ENCODE measurements at places on chromosomes 13 and 19.
A peak's percentile ranks its signal among the peaks of the same experiment; 100 is the strongest.

GRCh38 chr19:5123646-5124045 is 154.7 kb downstream of the KDM4B start:
- no peak for DNase-seq

GRCh38 chr19:34501339-34502320 is 20.1 kb downstream of the WTIP start:
- peak; percentile 56 for DNase-seq

GRCh38 chr19:33375156-33375836 is 1.8 kb downstream of the CEBPG start:
- no peak for DNase-seq

- no peak for DNase-seq
Measured at GRCh38 chr19:13103581-13104359, 1.1 kb upstream of the LYL1 start.

DNA sequence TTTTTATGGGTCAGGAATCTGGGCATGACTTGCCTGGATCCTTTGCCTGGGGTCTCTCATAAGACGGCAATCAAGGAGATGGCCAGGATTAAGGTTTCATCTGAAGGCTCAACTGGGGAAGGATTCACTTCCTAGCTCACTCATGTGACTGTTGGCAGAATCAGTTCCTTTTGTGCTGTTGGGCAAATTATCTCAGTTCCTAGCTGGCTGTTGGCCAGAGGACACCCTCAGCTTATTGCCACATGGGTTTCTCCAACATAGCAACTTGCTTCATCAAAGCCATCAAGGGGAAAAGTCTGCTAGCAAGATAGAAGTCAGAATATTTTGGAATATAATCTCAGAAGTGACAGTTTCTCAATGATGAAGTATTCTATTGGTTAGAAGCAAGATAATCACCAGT is 12.2 kb upstream of the EVI5L start:
- no peak for DNase-seq

DNA sequence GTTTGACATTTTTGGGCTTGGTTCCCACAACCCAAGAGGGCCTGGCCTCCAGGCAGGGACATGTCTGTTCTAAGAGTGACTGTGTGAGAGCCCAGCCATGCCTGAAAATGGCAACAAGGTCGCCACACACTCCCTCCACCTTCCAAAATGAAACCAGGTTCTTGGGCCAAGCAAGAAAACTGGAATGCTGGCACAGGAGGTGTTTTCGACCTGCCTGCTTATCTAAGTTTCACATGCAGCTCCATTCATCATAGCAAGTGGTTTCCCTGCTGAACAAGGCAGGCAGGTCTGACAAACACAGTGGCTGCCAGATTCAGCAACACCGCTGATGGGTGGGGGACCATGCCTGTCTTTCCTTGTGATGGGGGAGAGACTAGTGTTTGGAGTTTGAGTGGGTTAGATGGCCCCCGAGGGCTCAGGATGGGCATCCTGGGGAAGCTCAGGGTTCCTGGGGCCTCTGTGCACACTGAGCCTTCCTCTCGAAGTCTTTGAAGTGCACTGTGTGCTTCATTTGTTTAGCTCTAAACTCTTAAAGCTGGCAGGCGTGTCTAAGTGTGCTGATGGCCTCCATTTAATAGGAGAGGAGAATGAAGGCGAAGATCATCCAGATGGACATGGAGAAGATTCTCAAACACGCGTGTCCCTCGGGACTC is 17.9 kb upstream of the GAS6 start:
- DNase-seq, result no peak

GRCh38 chr13:29817604-29818378 is 32.6 kb downstream of the UBL3 start:
- no peak for DNase-seq

- no peak for DNase-seq
Measured at GRCh38 chr13:60230593-60230992, 66.9 kb upstream of the DIAPH3 start.

DNA sequence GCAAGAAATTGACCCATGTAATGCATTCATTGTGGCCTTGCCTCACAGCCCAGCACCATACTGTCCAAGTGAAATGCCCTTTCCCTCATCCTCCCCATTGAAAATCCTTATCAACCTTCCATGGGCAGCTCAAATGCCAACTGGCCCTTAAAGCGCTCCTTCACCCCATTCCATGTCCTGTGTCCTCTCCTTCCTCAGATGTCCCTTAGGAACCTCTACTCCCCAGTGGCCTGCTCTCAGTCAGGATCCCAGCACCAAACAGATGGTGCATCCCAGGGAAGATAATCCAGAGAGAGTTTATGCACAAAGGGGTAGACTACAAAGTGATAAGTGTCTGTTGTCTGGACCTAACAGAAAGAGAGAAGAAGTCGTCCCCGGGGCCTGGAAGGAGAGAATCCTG is 407.4 kb upstream of the ZNF507 start:
- no peak for DNase-seq

- DNase-seq, result no peak
Measured at GRCh38 chr13:66128201-66128600, 1101.9 kb downstream of the PCDH9 start.

GRCh38 chr13:52161181-52161646 is 1.8 kb upstream of the NEK3 start:
- DNase-seq, result no peak

DNA sequence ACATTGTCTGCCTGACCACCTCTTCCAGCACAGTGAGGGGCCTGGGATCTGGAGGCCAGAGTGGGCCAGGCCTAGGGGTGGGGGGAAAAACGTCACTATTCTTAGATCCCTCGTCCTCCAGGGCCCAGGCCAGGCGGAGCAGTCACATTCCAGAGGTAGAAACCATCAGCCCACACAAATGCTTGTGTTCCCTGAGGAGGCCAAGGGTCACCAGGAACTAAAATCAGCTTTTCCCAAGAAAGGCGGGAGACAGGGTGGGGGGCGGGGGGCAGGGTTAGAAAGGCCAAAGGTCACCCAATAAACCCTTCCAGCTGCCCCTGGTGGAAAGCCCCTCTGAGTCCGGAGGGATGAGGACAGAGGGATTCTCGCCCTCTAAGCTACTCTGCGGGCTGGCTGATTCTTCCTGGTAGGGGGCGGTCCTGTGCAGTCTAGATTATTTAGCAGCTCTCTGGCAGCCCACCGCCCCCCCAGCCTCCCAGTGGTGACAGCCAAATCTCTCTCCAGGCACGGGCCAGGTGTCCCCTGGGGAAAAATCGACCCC is 23.5 kb upstream of the CCL25 start:
- DNase-seq, result no peak

- DNase-seq, result no peak
Measured at GRCh38 chr19:10006335-10006708, 4.0 kb downstream of the COL5A3 start.

- no peak for DNase-seq
Measured at GRCh38 chr13:99344610-99345208, 37.5 kb upstream of the GPR183 start.

GRCh38 chr13:99661791-99662190 is 160.5 kb downstream of the TM9SF2 start:
- no peak for DNase-seq

DNA sequence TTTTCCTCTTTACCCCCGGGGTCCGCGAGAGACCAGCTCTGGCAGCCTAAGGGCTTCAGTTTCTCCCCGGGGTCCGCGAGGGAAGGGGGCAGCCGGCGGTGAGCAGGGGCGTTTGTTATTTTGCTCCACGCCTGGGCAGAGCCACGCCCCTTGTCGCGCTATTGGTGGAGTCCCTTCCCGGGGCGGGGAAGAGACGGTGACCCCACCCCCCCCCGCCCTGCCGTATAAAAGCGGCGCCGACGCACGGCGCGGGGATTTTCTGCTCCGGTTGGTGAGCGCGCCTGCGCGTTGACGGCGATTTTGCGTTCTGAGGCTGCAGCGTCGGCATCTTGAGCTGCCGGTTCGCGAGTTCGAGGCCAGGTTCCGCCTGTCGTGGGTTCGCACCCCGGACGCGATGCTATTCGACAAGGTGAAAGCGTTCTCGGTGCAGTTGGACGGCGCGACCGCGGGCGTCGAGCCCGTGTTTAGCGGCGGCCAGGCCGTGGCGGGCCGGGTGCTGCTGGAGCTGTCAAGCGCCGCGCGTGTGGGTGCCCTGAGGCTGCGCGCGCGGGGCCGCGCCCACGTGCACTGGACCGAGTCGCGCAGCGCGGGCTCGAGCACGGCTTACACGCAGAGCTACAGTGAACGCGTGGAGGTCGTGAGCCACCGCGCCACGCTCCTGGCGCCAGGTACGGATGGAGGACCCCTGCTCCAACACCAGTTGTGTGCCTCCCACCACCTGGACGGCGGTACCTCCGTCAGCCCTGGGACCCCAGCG is at the start of gene ARRDC2:
Gene ARRDC2 (plus strand): TSS at position 254 of the 757 bp plus-strand sequence. CDS start 141 bp downstream, at position 395.
- DNase-seq, result peak; percentile 65

DNA sequence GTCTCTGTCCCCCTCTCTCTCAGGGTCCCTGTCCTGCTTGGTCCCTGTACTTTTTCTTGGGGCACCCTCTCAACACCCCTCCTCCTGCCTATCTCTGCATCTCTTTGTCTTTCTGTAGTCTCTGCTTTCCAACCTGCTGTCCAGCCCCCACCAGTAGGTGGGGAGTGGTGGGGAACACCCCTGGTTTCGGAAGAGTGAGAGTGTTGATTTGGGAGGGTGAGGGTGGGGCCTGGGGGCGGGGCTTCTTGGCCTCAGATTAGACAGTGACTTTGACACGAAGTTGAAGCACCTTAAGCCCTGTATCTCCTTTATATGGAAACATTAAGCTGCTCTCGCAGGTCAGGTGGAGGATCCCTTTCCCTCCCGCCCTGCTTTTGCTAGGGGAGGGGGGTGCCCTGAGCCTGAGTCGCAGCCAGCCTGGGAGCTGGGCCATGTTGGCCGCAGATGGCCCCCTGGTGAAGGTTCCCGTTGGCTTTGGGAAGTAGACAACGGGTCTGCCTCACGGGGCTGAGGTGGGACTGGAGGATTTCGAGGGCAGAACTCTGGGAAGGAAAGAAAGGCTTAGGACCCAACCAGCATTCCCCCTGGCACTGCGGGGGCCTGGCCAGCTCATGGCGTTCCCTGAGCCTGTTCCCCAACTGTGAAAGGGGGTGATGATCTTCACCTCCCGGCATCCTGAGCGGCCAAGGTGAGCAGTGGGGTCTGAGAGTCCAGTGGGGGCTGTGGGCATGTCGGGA is at the start of gene KCNJ14:
Gene KCNJ14 (plus strand): TSS at position 404 of the 737 bp plus-strand sequence. CDS start 6,151 bp downstream, outside the sequence.
- no peak for DNase-seq

GRCh38 chr13:88979465-88980175 is 1308.4 kb downstream of the SLITRK5 start:
- no peak for DNase-seq

GRCh38 chr13:41554626-41555386 is 97.5 kb downstream of the RGCC start:
- no peak for DNase-seq

DNA sequence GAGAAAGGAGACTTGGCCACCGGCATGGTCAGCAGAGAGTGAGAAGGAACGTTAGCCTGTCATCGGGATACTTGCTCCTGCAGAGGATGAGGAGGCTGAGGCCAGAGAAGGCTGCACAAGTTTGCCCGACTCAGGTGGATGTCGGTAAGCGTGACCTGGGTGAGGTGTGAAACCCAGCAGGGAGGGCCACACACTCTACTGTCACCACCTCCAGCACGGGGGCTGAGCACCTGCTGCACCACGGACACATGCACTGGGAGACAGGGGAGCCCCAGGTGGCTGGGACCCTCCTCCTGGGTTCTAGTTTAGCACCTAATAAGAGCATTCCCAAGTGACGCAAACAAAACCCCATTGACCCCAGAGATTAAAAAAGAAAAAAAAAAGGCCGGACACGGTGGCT is 17.3 kb downstream of the MLLT1 start:
- no peak for DNase-seq

DNA sequence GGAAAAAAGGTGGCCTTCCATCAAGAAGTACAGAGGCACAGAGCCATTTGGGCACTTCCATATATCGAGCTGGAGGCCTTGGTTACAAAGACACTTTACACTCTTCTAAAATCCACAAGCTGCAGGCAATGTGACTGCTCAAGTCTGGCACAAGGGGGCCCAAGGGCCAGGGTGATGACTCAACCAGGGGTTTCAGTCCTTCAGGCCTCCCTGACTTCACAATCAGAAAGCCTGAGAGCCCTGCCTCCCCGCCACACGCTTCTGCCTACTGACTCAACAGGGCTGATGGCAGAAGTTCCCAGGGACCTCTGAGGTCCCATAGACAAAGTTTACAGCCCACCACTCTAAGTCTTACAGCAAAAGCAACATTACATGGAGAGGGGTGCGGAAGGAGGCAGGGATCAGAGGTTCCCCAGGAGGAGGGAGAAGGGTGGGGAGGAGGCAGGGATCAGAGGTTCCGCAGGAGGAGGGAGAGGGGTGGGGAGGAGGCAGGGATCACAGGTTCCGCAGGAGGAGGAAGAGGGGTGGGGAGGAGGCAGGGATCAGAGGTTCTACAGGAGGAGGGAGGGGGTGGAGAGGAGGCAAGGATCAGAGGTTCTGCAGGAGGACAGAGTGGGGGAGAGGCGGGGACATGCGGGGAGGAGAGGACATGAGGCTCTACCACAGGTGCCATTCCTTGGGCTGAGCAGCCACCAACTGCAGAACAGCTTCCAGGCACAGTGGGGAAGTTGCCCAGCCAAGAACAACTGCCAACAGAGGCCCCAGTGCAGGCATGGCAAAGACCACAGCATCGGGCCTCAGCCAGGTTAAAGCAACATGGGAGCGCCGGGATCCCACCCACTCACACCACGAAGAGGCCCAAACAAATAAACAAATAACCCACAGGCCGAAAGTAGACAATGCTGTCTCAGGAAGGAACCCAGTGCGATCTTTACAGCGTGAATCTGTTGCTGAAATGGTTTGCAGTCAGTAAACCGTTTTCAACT is 52.0 kb downstream of the SLC7A1 start:
- DNase-seq, result no peak

GRCh38 chr13:28533441-28534166 is 38.7 kb upstream of the FLT1 start:
- DNase-seq, result no peak

DNA sequence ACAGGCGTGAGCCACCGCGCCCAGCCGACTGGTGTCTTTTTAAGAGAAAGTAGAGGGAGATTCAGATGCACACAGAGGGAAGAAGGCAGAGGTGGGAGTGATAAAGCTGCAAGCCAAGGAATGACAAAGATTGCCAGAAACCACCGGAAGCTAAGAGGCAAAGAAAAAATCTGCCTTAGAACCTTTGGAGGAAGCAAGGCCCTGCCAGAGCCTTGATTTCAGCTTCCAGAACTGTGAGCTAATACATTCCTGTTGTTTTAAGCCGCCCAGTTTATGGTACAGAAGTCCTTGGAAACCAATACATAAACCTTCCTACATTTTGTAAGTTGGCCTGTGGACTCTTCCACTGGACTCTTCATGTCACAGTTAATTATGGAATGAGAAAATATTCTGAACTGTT is 71.7 kb upstream of the SOX21 start:
- DNase-seq, result no peak

DNA sequence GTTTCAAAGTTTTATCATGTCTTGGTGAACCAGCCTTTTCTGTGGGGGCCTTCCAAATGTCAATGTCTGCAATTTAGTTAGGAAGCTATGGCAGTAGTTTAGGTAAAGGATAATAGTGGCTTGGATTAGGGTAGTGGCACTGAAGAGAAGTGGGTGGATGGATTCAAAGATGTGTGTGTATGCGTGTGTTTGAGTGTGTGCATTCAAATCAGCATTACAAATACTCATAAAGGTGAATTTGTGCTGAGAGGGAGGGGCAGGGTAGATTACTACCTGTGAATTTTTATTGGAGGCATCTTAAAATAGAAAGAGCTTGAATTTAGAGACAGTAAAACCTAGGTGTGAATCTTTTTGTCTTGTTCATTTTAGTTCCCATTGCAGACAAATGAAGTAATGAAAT is 16.9 kb downstream of the NDFIP2 start:
- no peak for DNase-seq

All from NCI-H2107 (cell line).